ENCODE measurements at places on chromosomes 16 and 17.

GRCh38 chr16:81548876-81549546 is 104.4 kb downstream of the CMIP start:
- DNase-seq: peak; percentile 92

GRCh38 chr16:66197668-66198278 is 168.7 kb upstream of the CDH5 start:
- no peak for DNase-seq

DNA sequence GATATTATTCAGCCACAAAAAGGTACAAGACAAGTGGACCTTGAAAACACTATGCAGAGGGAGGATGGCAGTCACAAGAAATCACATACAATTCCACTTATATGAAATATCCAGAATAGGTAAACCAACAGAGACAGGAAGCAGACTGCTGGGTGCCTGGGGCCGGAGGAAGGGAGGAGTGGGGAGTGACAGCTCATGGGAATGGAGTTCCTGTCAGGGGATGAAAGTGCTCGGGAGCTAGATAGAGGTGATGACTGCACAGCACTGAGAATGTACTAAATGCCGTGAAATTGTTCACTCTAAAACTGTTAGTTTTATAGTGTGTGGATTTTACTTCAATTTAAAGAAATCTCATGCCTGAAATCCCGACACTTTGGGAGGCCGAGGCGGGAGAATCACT is 74.2 kb upstream of the MED9 start:
- DNase-seq: no peak

GRCh38 chr16:84570739-84571403 is 47.0 kb downstream of the COTL1 start:
- no peak for DNase-seq

GRCh38 chr16:20880867-20881502 is 19.2 kb downstream of the DCUN1D3 start:
- no peak for DNase-seq

DNA sequence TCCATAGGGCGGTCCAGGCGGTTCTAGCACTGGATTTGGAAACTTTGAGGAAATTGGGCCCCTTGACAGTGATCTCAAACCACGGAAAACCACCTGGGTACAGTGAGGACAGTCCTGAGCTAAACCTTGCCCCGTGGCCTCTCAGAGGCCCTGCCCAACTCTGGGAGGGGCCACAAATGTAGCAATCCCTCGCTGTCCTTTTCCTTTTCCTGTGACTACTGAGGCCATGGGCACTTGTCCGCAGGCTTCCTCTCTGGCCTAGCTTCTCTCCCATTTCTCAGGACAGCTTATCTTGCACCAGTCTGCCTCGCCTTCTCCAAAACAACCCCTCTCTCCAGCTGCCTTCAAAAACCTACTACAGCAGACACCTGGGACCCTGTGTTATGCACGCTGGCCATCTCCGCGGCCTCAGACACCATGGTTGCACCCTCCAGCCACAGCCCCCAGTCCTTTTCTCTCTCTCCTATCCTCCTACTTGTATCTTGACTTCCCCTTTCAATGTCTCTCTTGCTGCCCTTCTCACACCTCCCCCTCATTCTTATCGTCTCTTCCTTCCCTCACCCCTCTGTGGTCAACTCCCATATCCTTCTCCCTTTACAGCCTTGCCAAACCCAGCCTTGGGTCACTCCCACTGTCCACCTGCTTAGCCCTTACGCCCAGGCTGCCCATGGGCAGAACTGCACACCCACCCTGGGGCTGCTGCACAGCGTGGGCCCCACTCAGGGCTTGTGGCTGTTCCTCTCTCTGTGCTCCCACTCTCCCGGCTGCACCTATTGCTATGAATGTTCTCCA is 7.6 kb downstream of the SCPEP1 start:
- DNase-seq: no peak

GRCh38 chr17:75008373-75008772 is 4.1 kb upstream of the MRPL58 start:
- DNase-seq: no peak

GRCh38 chr16:12802048-12802447 is 1.6 kb downstream of the CPPED1 start:
- DNase-seq: no peak

- DNase-seq: peak; percentile 67
Measured at GRCh38 chr16:51154271-51155171, 3.5 kb upstream of the SALL1 start.

DNA sequence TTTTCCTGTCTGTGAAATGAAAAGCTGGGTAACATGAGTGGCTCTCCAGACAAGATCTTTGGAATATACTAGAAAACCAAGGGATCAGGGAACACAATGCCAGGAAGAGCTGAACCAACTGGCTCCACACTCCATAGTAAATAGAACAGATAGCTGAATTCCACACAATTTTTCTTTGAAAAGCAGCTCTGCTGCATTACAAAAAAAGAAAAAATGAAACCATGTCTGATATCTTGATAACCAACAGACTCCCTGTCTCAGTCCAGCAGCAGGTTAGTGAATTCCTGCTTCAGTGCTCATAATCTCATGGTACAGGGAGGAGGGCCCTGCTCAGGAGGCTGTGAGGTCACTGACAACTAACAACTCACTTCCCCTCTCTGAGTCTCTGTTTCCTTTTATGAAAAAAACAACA is 97.1 kb downstream of the CDH11 start:
- no peak for DNase-seq
